Right forelimb (tissue), 1 donor: ENCODE measurements at places on chromosomes 3 and 15.

DNA sequence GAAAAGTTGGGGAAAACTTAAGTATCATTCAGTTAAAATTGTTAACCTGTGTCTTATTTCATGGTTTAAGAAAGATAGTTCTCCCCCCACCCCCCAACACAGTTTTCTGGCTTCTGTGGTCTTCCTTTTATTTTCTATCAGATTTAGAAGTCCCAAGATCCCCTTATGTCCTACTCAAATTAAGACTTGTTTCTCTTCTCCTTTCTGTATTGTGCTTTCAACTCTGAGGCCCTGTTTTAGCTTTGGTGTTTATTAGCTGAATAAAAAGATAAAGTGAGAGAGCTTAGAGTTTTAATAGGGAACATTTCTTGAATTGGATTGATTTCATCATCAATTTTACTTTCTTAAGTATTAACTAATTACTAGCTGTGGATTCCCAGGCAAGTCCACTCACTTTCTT is 62.6 kb downstream of the AKAP13 start:
- DNase-seq, result no peak

DNA sequence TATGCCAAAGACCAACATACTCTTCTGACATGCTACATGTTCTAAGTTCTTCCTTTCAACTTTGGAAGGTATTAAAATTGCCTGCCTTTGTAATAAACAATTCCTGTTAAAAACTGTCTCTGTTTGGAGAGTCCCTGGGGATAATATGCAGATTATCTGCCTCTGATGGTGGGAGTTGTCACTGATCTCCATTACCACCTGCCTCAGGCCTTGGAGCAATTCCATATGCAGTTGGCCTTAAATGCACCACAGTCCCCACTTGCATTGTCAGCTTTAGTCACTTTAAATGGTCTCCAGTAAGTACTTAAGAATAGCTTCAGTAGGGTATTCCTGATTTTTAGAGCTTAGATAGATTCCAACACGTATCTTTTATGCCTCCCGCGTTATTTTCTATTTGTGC is 121.1 kb upstream of the GOLIM4 start:
- no peak for DNase-seq

DNA sequence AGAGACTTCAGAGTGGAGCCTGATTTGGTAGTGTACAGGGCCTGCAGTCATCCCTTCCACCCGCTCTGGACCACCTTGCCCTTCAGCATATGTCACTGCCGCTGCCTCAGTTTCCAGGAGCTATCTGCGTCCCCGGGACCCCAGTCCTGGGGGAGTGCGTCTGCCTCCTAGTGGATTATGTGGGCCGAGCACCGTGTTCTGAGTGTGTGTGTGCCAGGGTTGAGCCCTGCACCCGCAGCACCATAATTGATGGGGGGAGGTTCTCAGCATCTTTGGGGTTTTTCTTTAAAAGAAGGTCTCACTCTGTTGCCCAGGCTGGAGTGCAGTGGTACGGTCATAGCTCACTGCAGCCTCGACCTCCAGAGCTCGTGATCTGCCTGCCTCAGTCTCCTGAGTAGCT is 33.6 kb downstream of the CD276 start:
- no peak for DNase-seq

GRCh38 chr3:28576614-28577200 is 228.1 kb upstream of the AZI2 start:
- DNase-seq, result no peak

GRCh38 chr3:33131331-33132018 is 17.7 kb downstream of the CRTAP start:
- DNase-seq, result no peak

- DNase-seq, result peak; percentile 75
Measured at GRCh38 chr15:89177633-89178306, 43.6 kb downstream of the RLBP1 start.

GRCh38 chr3:145943952-145944351 is 217.0 kb downstream of the PLOD2 start:
- DNase-seq, result no peak

- DNase-seq, result no peak
Measured at GRCh38 chr3:32705232-32705631, 20.2 kb downstream of the CNOT10 start.

- no peak for DNase-seq
Measured at GRCh38 chr3:46304739-46305138, 49.2 kb upstream of the CCR2 start.

DNA sequence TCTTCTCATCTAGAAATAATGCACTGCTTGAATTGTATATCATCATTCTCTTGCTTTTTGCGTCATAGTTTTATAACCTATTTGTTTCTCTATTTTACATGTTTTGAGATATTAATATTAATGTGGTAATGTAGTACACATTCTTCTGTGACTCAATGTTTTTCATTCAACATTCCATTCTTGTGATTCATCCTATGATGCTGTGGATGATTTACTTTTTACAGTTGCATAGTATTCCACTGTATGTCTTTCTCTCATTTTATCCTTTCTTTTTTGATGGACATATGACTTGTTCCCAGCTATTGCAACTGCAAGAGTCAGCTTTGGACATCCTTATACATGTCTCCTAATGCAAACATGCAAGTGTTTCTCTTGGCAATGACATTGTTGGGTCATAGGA is 20.6 kb upstream of the VEPH1 start:
- no peak for DNase-seq

DNA sequence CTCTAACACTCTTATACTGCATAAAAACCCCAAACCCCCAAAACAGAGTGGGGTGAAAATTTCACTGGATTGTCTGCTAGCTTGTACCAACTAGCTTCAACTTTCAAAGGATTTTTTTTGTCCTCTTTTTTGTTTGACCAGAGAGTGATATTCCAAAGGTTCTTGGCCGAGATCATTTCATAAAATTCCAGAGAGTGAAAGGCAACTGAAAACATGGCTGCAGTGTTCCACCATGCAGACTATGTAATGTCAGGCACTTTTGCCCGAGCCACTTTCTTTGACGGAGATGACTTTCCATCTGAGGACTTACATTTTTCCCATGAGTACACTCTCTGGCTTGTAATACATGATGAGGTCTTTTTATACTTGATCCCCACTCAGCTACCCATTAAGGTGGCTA is 107.5 kb downstream of the TIGIT start:
- DNase-seq, result no peak

GRCh38 chr3:33314993-33315392 is 37.8 kb downstream of the FBXL2 start:
- no peak for DNase-seq

- no peak for DNase-seq
Measured at GRCh38 chr3:100252001-100252400, 8.8 kb upstream of the TBC1D23 start.

GRCh38 chr3:55816794-55817576 is 329.9 kb upstream of the WNT5A start:
- no peak for DNase-seq

DNA sequence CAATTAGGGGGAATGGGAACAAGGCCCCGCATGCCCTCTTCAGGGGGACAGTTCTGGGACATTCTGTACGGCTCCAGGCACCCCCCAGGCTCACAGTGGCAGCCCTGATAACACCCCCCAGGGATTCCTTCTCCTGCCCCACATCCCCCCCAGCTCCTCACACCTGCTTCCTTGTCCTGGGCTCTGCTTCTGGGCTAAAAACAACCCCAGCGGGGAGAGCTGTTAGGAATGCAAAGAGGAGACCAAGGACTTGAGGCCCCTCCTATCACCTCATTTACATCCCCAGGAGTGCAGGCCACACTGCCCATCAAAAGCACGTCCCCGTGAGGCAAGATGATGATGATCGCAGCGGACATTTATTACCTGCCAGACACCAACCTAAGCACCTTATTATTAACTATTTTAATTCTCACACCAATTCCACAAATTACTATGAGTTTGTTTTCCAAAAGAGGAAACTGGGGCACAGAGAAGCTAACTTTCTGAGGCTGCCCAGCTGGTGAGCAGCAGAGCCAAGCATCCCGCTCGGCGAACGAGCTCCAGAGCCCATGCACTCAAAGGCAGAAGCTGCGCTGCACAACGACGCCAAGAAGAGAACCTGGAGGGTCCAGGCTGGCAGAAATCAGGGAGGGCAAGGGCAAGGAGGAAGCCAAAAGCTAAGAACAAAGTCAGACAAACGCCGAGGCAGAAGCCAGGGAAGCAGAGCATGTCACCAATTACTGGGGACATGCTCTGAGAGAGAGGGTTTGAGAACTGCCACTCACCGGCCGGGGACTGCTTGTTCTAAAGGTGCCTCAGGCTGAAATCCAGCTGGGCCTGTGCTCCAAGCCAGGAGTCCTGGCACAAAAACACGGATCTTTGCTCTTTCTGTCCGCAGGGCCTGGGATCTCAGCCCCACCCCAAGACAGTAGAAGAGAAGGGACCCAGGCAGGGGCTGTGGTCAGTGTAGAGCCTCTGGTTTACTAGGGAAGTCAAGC is 76.2 kb upstream of the NSMCE3 start:
- DNase-seq, result no peak

DNA sequence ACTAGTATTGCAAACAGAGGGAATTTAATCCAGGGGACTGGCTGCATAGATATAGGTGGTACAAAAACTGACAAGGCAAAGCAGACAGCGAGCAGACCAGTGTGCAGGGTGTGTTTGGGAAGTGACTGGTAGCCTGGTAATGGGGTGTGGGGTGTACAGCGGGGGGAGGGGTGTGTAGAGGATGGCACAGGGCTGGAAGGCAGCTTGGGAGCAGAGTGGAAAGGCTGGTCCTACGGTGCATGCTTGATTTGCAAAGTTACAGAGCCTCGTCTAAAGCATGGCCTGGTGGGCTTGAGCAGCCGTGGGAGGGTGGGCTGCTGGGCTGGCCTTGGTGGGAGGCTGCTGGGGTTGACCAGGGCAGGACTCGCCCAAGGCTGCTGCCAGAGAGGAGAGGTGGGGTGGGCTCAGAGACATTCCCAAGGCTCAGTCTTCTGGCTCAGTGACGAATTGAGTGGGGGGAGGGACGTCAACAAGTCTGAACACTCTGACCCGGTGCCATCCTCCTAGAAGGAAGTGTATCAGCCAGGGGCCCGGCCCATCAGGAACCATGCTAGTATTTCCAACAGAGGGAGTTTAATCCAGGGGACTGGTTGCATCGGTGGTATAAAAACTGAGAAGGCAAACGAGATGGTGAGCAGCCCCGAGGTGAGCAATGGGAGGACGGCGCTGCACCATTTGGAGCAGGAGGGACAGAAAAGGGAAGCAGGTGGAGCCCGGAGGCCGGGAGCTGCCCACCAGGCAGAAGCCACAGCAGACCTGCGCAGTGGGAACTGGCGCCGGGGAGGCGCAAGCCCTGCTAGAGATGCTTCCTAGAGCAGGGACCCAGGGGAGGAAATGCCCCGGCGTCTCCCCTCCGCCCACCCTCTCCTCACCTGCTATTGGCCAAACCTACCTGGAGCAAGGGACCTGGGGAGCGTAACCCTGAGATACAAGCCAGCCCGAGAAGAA is 29.2 kb downstream of the CPN2 start:
- no peak for DNase-seq

DNA sequence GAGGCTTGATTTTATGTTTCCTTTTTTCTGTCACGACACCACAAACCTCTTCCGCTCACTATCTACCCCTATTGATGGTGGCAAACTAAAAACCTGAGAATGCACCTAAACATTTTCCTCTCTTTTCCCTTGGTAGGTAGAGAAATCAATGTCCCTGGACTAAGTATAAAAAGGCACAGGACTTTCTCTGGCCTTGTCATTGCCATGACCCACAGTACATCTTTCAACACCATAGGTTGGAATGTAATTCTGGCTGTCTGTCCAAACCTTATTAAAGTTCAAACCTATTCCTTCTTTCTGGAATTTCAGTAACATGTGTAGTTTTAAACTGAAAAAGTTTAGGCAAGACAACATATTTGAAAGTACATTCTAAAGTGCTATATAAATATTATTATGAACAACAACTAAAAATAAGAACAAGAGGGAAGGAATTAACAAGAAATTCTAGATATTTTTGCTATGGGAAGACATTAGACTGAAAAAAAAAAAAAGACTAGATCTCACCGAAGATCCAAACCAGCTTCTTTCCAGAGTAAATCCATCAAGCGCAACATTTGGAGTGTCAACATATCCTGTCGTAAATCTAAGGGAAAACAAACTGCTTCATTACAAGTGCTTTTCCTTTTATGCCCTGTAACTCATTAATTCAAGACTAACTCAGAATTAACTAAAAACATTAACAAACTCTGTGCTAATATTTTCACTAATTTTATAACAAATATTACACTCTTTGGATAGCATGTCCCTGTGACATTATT is 73.1 kb downstream of the FAIM start:
- no peak for DNase-seq

GRCh38 chr15:58361273-58361759 is 70.5 kb upstream of the LIPC start:
- DNase-seq, result no peak

DNA sequence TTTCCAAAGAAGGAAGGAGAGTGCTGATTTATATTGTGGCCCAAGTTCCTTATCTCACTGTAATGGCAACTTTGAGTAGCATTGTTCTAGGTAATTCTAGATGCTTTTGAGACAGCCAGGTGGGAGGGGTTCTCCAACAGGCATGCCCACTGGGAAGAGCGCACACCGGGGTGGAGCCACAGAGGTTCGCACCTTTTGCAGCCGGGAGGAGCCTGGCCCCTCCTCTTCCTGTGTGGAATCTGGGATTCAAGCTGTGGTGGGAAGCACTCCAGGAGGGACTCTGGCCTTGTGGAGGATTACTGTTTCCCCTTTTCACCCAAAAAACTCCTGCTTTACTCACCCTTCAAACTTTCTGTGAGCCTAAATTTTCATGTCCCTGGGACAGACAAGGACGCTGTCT is 53.1 kb downstream of the CFAP20DC start:
- DNase-seq, result no peak

- DNase-seq, result peak; percentile 65
Measured at GRCh38 chr3:124558991-124559845, 171.0 kb upstream of the UMPS start.

GRCh38 chr3:128623762-128624176 is 26.8 kb downstream of the RPN1 start:
- DNase-seq, result no peak

GRCh38 chr3:177452831-177453450 is 255.7 kb upstream of the TBL1XR1 start:
- DNase-seq, result no peak

GRCh38 chr15:78929536-78930264 is 15.1 kb downstream of the CTSH start:
- no peak for DNase-seq

DNA sequence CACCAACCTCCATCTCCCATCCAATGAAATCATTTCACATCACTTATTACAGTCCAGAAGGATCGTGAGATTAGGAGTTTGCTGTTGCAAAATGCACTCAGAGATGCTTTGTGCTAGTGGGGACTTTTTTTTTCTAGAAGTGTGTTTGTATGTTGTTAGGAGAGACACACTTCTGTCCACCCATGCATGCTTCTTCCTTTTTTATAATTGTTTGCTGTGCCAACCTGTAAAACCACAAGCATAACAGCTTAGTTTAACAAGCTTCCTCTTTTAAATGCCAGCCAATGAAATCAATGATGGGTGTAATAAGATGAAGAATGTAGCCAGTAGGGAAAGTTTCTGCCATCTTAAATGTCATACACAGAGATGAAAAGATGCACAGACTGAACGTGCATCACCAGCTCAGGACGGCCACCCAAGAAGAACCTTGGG is 305.6 kb upstream of the STT3B start:
- no peak for DNase-seq

GRCh38 chr15:84761607-84762131 is 13.3 kb downstream of the ZNF592 start:
- no peak for DNase-seq
